ENCODE measurements at places on chromosomes 2 and 18. TPM values are rescaled to one million over a fixed set of nuclear protein-coding genes. Genes with fewer than 3 reads are reported as not detected.

GRCh38 chr18:39871961-39872360, 2083.1 kb upstream of the PIK3C3 start:
- DNase-seq = no peak

- no peak for DNase-seq
Observed at GRCh38 chr2:73134471-73134870, 21.7 kb upstream of the RAB11FIP5 start.

GRCh38 chr2:33433279-33434235, 42.9 kb upstream of the RASGRP3 start:
- no peak for DNase-seq

The VWA3B gene
- 2.9 TPM for total RNA-seq

The RAB6D gene
- 2.9 TPM for total RNA-seq

The SUMO1 gene
- 76.4 TPM for total RNA-seq
